ENCODE measurements at places on chromosomes 6 and 20. TPM values are rescaled to one million over a fixed set of nuclear protein-coding genes. Genes with fewer than 3 reads are reported as not detected.

GRCh38 chr20:2305479-2305878, 9.7 kb downstream of the TGM3 start:
- DNase-seq, result no peak

DNA sequence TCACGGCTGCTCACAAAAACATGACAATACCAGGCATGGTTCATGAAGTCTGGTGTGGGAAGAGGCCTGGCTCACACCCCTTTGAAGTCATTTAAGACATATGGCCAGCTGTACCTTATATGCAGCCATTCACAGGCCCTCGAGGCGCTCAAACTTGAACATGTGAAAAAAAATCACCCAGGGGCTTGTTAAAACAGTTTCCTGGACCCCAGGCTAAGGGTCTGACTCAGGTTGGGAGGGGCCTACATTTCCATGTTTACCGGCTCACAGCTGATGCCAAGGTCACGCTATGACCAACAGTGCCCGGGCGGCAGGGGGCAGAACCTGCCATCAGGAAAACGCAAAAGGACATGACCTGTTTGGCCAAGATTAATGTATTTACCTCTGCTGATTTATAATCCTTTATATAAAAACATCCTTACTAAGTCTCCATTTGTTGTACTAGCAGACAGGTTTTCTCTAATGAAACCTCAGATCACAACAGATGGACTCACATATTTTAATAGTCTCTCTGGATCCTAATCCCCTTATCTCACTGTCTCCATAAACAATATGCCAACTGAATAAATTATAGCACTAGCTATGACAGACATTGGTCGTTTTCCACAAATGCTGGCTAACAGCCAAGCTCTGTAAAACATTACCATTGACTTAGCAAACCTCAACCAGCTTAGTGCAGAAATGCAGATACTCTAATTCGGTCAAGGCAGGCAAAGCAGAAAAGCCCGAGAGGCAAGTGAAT, 19.9 kb downstream of the EZR start:
- DNase-seq, result no peak

The SLC17A5 gene
- 22.8 TPM for total RNA-seq

GRCh38 chr6:127606131-127606562, 29.2 kb downstream of the C6orf58 start:
- peak; percentile 46 for DNase-seq

- no peak for DNase-seq
These were observed 212.6 kb downstream of the MOXD1 start for GRCh38 chr6:132188556-132189264.

The BPIFB2 gene
- total RNA-seq, result not detected

- no peak for DNase-seq
These were observed 17.5 kb downstream of the C20orf173 start for GRCh38 chr20:35511814-35512420.

The GCNT2 gene
- total RNA-seq, result 27.2 TPM

DNA sequence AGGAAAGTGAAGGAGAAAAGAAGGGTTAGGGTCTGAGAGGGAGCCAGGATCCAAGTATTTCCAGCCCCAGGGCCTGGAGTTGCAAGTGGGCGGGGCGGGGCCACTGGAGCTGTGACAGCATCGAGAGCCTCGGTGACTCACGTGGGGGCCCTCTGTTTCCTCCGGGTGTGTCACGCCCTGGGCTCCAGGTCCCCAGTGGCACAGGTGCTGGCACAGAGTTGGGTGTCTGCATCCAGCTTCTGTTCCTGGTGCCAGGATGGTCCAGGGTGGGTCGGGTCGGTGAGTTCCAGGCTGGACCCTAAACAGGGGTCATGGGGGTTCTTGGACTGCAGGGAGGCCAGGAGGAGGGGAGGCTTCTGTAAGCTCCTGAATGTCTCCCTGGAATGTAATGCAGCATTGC, 16.7 kb downstream of the RAET1L start:
- peak; percentile 67 for DNase-seq

Measured in spleen (tissue), 13 donors.